ENCODE measurements at places on chromosomes 7 and 10.

DNA sequence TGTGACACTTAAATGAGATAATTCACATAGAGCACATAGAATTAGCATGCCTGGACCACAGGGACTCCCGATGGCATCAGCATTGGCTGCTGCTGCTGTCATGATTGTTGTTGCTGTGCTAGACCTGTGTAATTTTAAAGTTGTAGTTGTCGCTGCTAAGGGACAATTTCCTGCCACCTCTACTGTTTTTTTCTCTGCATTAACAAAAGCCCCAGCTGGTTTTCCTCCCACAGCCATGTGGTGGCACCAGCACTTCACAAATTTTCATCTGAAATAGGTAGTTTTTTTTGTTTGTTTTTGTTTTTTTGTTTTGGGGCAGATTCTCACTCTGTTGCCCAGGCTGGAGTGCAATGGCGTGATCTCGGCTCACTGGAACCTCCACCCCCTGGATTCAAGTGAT, 25.4 kb upstream of the PRXL2A start:
- DNase-seq = peak; percentile 12

DNA sequence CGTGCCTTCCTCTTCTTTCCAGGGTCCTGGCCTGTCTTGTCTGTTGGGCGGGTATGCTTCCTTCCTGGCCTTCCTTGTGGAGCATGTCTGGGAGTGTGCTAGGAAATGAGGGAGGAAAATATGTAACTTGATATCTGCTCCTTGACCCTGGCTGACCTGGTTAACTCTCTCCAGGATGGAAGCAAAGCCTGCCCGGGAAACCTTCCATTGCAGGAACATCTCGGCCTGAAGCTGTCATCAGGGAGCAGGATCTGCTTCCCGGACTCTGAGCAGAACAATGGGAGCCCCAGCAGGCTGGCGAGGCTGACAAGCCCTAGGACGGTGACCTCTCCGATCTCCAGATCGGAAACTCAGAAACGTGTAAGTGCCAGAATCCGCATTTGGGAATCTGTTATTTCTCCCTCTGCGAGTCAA, 340.3 kb downstream of the FRMD4A start:
- DNase-seq = no peak

DNA sequence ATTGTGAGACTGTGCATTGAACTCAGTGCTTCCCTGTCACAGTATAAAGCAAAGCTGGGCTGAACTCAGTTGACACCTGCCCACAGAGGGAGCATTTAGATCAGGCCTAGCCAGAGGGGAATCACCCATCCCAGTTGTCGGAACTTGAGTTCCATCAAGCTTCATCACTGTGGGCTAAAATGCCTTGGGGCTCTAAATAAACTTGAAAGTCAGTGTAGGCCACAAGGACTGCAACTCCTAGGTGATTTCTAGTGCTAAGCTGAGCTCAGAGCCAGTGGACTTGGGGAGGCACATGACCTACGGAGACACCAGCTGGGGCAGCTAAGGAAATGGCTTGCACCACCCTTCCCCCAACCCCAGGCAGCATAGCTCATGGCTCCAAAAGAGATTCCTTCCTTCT, 7.7 kb upstream of the ABCB4 start:
- DNase-seq = no peak

- no peak for DNase-seq
These were observed 814.6 kb downstream of the LRMDA start for GRCh38 chr10:76245951-76246495.

- DNase-seq = no peak
These were observed 34.8 kb downstream of the CFAP43 start for GRCh38 chr10:104197364-104197763.

GRCh38 chr7:115346685-115347084, 424.8 kb downstream of the MDFIC start:
- no peak for DNase-seq

DNA sequence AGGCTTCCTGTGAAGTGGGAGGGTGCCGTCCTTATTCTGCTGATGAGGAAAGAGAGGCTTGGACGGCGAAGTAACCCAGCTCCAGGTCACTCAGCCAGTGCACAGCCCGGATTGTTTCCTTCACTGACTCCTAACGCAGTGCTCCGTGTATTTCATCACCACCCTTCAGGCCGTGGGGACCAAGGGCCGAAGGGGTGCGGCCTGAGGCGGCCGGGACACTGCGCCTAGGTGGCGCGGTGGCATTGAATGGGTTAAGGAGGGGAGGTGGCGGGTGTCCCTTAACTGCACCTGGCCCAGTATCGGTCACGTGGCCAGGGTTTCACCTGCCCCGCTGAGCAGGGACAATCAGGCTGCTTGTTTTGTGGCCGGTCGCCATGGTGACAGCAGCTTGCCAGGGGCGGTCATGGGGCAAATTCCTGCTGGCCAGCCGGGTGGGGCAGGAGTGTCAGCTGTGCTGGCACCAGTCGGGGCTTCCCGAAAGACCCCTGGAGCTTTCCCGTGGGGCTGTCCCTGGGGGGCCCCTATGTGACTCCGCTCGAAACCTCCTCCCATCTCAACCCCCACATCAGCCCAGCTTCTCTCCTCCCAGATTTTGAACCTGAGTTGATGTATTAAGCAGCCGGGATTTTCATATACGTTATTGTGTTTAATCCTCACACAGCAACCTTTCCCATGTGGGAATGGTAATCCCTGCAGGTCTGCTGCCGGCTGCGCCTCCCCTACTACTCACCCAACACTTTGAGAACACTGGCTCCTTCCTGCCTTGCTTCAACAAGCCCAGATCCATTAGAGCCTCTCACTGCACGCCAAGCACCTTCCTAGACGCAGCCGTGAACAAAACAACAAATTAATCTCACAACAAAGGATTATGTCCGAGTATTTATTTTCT, 4.4 kb upstream of the ABHD11 start:
- DNase-seq = no peak

DNA sequence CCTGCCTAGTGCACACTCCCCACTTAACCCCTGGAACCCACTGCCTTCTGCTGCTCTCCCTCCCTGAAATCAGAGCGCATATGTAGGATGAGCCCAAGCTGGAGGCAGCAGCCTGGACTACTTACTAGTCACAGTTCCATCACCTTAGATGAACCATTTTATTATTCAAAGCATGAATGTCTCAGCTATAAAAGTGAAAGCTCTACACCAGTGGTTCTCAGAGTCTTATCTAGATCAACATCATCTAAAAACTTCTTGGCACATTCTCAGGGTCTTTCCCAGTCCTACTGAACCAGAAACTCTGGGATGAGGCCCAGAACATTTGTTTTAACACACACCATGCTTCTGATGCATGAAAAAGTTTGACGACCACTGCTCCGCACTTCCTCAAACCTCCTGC, 100.3 kb upstream of the ANK3 start:
- DNase-seq = no peak

DNA sequence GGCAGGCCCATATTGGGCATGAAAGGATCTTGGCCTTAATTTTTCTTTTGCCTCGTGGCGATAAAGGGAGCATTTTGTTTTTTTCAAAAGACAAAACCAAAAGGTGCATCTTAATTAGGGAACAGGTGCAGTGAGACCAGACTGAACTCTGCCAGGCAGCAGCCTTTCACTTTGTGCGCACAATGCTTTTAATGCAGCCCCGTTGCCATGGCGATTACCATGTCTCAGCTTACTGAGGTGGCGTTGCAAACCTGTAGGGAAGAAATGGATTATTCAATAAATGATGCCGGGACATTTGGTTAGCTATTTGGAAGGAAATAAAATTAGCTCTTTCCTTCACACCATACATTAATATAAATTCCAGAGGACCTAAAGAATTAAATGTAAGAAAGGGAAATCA, 61.9 kb downstream of the MYL10 start:
- no peak for DNase-seq

DNA sequence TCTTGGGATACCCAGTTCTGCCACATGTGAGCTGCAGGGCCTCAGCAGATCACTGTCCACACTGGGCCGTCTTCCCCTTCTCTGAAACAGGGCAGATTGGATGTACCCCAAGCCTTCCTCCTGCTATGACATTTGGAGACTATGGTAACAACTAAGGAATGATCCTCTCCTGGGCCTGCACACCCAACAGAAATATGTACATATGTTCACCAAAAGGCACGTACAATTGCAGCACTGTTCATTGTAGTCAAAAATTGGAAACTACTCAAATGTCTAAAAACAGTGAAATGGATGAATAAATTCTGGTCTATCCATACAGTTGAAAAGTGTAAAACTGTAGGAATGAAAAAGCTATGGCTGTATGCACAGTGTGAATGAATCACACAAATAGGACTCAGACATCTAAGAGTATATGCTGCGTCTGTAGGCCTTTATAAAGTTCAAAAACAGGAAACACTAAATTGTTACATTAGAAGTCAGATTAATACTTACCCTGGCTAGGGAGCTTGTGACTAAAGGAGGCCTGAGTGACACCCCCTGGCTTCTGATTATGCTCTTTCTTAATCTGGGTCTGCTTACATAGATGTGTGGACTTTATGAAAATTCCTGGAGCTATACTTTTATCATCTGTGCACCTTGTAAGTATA, 16.1 kb upstream of the XPNPEP1 start:
- no peak for DNase-seq

- DNase-seq = no peak
These were observed 41.7 kb downstream of the NPY start for GRCh38 chr7:24325708-24326107.

DNA sequence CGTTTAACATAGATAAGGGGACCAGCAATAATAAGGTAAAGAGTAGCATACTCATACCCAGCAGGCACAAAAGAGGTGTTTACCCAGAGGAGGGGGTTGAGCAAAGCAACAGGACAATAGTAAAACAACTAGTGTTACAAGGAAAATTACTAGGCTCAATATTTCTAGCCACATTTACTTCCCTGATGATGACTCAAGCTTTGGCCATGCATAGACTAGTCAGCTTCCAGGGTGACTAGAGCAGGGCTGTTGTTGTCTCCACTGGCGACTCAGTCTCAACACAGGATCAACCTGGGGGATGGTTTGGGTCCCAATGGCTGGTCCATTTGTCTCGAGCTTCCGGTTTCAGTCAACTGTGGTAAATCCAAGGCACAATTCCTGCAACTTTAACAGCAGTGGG, 217.7 kb upstream of the KCND2 start:
- no peak for DNase-seq

DNA sequence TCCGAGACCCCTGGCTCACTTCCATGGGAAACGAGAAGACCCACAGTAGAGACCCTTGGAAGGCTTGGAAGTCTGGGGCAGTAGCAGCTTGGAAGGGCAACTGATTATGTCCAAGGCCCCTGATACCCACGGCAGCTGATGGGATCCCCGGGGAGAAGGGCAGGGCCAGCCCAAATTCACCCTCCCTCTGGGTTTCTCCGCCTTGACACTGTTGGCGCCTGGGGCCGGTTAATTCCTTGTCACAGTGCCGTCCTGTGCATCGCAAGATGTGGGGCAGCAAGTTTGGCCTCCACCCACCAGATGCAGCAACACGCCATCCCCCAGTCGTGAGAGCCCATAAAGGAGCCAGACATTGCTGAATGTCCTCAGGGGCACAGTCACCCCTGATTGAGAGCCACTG, 89.2 kb downstream of the RGS10 start:
- no peak for DNase-seq

GRCh38 chr10:70984986-70985722, 96.8 kb upstream of the PCBD1 start:
- no peak for DNase-seq

DNA sequence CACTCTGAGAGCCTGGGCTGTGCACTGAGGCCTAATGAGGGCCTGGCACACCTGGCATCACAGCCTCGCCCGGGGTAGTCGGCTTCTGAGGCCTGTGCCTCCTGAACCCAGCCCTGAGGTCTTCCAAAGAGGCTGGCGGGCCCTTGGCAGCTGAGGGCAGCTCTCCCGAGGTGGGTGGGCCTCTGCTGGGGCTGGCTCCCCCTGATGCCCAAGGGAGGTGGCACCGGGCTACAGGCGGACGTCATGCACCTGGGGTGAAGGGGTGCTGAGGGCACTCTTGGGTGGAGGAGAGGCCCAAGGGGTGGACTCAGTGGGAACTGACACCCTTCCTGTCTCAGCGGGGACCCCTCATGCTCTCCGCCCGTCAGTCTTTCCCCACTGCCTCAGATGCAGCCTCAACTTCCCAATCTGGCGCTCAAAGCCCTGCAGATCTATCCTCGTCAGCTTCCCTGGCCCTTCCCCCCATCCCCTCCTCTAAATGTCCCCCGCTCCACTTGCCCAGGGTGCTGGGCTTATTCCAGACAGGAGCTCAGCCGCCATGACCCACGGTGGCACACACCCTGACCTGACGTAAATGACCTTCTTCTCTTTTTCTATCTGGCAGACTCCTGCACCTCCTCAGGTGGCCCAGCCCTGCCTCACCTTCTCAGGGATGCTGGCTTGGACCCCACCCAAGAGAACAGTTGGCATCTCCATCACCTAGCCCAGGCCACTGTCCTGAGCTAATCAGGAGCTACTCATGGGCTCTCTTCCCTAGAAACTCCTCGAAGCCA, 38.2 kb downstream of the MYL10 start:
- DNase-seq = no peak

- no peak for DNase-seq
These were observed 345.5 kb downstream of the DNAJB6 start for GRCh38 chr7:157682064-157682945.

GRCh38 chr10:63480237-63480636, 14.5 kb upstream of the JMJD1C start:
- no peak for DNase-seq

GRCh38 chr7:12281038-12281437, 69.9 kb downstream of the TMEM106B start:
- DNase-seq = no peak

DNA sequence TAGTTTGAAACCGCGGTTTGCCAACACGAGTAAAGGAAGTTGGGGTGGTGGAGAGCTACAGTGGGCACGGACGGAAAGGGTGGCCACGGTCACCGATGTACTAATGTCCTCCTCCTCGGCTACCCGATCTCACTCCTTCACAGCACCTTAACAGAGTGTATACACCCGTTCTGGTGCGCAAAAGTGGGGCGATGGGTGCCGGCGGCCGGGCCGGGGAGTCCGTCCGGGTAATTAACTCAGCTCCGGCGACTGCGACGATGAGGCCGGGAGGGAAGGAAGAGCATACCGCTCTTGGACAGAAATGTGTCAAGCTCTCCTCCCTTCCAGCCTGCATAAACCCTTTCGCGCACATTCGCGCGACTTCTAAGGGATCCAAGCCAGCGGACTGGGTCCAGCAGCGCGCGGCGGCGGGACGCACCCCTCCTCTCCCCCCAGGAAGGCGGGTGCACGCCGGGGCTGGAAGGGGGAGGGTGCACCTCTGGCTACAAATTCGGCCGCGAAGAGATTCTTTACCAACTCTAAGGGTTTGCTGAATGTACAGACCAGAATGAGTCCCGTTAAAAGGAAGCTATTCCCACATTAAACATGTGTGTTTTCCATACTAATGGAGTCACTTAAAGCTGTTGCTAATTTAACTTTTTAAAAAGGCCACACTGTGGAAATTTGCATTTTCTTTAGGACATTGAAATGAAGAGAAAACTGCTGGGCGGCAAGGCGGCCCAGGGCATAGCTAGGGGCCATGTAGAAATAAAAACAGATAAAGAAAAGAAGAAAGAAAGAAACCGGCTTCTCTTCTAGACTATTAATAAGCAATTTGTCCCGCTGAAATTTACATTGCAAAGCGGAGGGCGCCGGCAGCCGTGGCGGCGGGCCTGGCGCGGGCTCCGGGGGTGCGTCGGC, 6.6 kb upstream of the EBF3 start:
- DNase-seq = no peak
